ENCODE measurements at places on chromosomes 1 and 21.

DNA sequence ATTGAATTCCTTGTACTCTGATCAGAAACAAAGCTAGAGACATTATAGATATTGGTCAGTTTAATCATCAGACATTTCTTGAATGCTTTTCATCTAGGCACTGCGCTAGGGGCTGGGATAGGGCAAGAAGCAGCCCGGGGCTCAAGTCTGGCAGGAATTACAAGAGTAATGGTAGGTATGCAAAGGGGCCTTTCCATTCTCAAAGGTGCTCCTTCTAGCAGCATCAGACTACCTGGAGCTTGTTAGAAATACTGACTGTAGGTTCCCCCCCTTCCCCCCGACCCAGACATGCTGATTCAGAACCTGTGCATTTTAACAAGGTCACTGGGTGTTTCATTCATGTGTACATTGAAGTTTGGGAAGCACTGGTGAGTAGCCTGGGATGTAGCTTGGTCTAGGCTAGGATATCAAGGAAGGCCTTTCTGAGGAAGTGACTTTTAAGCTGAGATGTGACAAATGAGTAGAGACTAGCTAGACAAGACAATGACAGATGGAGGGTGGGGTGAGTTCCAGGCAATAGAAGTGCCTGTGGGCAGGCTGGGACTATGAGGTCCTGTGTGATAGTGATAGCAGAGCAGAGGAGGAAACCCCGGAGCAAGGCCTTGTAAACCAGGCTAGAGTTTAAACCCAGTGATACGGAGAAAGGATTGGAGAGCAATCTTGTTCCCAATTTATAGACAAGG, 26.3 kb downstream of the NFASC start:
- DNase-seq, result no peak

DNA sequence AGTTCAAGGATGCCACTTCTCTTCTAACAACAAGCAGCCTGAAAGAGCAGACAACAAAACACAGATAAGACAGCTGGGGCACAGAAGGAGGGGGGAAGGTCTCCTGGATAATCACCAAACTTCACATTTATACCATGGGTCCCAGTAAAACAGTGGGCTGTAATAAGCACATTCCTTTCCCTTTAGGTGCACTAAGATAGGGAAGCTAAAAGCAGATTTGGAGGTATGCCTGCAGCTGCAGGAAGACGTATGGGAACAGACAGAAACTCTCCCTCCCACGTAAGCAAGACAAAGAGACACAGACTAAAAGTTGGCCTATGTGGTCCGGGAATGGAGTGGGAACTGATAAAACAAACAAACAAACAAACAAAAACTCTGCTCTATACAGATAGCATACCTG, 612.1 kb downstream of the MRPL39 start:
- DNase-seq, result no peak

DNA sequence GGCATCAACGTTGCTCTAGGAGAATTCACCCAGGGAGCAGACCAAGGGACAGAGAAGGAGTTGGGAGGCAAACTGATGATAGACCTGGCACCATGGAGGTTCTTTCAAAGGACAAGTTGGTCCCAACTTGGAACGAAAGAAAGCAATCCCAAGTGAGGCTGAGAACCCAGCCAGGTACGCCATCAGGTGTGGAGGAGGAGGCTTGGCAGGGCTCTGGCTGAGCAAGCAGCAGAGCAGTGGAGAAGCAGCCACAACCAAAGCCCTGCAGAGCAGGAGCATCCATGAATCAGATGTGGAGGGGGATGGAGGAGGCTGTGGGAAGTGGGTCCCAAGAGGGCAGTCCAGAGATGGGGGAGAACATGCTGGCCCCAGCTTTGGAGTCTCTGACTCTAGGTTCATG, 36.3 kb upstream of the RBM15 start:
- no peak for DNase-seq

- no peak for DNase-seq
Measured at GRCh38 chr1:87800006-87800405, 471.3 kb downstream of the LMO4 start.

- DNase-seq, result no peak
Measured at GRCh38 chr1:230820568-230820967, 47.8 kb downstream of the C1orf198 start.

GRCh38 chr1:78490861-78491450, at the start of gene PTGFR:
TSS of gene PTGFR (plus strand) at chr1:78490974. CDS start at chr1:78492744, 1,770 bp downstream.
- DNase-seq, result no peak

DNA sequence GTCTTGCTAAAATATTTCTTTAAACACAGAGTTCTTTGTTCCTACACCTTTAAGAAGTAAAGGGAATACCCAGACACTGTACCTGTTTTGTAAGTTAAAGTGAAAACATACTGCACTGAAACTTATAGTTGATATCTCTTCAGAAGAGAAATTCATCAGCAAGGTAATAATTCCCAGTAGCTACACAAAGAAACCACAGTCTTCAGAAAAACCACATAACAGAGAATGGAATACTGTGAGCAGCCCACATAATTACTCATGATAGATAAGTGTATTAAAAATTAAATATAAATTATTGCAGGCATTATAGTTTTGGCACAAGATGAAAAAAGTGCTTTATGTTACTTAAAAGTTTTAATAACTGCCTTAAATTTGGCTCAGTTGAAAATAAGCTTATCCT, 276.6 kb downstream of the SETD4 start:
- no peak for DNase-seq

GRCh38 chr1:179714623-179715022, 28.5 kb upstream of the FAM163A start:
- no peak for DNase-seq

- DNase-seq, result no peak
Measured at GRCh38 chr1:20207546-20207945, 21.2 kb upstream of the PLA2G2C start.

DNA sequence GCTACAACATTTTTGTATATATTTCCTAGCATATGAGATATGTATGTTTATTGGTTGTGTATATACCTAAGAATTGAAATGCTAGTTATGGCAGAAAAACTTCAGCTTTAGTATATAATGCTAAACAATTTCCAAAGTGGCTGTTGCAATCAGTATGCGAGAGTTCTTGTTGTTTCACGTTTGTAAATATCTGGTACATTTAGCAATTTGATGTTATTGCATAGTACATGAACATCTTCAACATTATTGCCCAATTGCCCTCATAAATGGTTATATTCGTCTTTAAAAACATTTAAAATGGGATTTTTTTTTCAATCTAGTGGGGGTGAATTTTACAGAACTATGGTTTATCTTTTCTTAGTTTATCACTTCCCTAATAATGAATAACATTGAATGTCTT, 86.2 kb upstream of the HP1BP3 start:
- DNase-seq, result no peak

DNA sequence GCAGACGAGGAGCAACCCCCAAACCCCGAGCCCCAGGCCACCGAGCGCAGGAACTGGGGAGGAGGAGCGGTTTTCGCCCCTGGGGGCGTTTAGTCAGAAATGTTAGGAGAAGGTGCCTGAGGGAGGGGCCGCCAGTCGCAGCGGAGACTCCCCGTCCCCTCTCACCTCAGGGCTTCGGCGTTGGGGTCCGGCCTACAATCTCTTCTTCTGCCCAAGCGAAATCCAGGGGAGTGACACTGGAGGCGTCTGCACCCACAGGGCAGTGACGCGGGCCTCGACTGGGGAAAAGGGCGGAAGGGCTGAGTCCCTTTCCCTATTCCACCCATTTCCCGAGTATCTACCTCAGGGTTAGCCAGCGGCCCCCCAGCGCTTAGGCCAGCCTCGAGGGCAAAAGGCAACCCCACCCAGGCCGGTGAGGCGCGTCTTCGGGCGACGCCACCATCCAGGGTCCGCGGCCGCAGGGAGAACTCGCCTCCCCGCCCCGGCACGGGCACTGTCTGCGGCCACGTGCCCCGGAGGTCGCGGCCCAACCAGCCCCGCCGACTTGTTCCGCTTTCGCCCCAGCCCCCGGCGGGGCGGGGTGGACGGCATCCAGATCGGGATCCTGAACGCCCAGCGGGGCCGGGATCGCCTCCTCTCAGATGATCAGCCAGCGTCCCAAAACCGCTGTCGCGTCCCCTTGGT, 118.7 kb upstream of the BARHL2 start:
- no peak for DNase-seq

- DNase-seq, result no peak
Measured at GRCh38 chr1:224253721-224254120, 70.7 kb downstream of the DEGS1 start.

DNA sequence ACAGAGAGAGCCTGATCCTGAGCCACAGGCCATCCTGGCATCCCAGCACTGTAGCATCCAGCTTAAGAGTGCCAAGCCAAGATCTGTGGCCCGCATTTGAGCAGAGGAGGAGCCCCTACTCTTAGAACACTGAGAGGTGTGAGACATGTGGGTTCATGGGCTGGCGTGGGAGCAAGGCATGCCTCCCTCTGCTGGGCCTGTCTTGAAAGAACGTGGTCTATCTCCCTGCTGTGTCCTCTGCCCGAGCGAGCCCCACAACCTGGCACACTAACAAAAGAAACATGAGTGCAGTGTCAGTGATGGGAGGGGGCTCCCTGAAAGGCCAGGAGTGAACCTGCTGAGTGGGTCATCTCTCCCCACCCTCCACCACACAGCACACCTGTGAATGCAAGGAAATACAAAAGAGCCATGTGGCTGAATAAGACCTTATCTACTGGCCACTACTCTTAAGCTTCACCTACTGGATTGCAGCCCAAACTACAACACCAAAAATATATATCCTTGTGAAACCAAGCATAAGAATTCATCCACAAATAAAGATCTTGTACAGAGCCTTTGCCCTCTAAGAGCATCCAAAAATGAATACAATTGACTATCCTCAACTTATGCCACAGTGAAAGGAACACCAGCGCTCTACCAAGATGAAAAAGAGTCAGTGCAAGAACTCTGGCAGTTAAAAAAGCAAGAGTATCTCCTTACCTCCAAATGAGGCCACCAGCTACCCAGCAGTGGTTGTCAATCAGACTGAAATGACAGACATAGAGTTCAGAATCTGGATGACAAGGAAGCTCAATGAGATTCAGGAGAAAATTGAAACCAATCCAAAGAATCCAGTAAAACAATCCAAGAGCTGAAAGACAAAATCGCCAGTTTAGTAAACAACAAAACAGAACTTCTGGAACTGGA, 259.4 kb upstream of the DAB1 start:
- DNase-seq, result no peak

- DNase-seq, result no peak
Measured at GRCh38 chr1:149993764-149994163, 16.8 kb downstream of the OTUD7B start.

DNA sequence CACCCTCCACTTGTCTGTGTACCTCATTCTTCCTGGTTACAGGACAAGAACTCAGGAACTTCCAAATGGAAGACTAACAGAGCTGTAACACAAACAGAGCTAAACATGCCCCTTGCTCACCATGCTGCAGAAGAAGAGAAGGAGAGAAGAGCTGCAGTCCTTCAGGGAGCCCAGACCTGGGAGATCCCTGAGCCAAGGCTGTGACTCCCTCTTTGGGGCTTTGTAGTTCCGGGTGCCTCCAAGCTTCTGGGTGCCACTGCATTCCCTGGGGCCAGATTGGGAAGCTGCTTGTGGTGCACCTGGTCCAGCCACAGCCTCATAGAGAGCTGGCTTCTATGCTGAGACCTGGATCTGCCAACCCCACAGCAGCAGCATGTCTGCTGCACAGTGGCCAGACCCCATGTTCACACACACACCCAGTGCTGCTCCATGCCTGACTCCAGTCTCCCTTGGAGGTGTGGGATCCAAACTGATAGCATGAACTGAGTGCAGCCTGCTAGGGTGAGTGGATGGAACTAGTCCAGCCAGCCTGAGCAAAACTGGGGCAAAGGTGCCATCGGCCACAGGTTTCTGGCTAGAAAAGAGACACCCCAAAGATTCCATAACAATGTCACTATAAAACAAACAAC, 263.0 kb upstream of the NRIP1 start:
- no peak for DNase-seq

DNA sequence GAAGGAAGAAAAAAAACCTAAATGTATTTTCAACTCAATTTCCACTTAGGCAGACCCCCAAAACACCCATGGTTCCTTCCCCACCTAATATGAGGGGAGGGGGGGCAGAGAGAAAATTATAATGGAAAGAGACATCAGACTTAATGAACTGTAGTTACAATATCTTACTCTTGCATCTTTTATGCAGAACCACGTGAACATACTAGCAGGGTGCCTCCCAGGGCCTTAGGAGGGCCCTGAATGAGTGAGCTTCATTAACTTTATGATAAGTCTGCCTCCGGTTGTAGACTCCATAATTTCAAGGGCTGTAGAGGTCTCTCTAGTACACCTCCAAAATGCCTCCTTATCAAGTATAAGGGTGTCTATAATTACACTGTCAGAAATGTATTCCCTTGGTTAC, 11.3 kb upstream of the KIRREL1 start:
- no peak for DNase-seq

GRCh38 chr1:184407816-184408510, 21.1 kb downstream of the C1orf21 start:
- DNase-seq, result no peak

- no peak for DNase-seq
Measured at GRCh38 chr1:176717066-176717750, 254.2 kb downstream of the PAPPA2 start.

GRCh38 chr1:25757151-25757845, 42.7 kb upstream of the SELENON start:
- DNase-seq, result no peak

- DNase-seq, result no peak
Measured at GRCh38 chr1:233704170-233704897, 90.4 kb downstream of the KCNK1 start.

- DNase-seq, result no peak
Measured at GRCh38 chr1:64530969-64531692, 61.2 kb downstream of the CACHD1 start.

- DNase-seq, result peak; percentile 61
Measured at GRCh38 chr1:29688471-29689365, 452.4 kb downstream of the PTPRU start.

- DNase-seq, result no peak
Measured at GRCh38 chr1:9452516-9453140, 86.6 kb upstream of the SLC25A33 start.

GRCh38 chr1:117150316-117150715, 28.8 kb upstream of the TRIM45 start:
- DNase-seq, result no peak

GRCh38 chr1:95509989-95510388, 276.0 kb downstream of the RWDD3 start:
- DNase-seq, result no peak

DNA sequence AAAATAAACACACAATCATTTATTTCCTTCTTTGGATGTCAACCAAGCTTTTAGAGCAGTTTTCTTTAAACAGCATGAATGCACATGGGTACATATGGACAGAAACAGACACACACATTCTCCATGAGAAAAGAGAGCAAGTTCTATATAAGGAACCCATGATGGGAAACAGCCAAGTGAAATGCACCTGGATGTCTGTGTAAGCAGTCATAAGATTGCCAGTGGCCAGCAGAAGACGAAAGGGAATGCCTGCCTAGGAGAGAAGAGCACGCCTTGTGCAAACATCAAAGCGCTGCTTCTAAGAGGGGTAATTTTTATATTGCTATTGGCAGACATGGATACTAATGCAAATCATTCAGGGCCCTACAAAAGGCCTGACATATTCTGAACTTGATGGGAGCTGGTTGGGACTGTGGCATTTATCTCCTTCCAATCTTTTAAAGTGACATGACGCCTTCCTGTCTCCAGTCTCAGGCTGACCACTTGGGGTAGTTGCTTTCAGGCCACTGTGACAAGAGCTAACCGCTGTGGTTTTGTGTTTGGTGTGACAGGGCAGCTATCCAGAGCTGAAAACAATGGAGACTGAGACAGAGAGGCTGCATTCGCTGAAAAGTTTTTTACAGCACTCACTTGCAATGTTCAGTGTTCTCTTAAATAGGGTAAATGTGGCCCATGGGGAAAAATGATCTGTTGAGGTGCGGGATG, 75.0 kb upstream of the DPT start:
- DNase-seq, result no peak

- DNase-seq, result no peak
Measured at GRCh38 chr1:165898837-165899236, 71.4 kb downstream of the UCK2 start.
